Effector CD8-positive, alpha-beta T cell (primary cell): ENCODE measurements at places on chromosomes 4 and X.

DNA sequence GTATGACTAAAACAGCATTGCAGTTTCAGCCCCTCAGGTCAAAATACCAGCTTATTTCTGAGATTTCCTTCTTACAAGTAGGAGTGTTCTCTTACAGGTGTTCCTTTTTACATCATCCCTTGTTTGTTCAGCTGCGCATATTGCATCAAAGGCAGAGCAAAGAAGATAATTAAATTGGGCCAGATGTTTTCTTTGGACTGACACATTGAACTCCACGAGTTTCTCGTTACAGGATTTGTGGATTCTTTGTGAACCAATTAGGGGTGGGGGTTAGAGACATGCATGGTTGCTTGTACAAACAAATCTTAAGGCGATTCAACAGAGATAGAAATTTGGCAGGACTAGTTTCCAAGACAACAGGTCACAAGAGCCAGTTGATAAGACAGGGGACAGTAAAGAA lies 95.7 kb downstream of the SPANXN4 start:
- DNase-seq: no peak

DNA sequence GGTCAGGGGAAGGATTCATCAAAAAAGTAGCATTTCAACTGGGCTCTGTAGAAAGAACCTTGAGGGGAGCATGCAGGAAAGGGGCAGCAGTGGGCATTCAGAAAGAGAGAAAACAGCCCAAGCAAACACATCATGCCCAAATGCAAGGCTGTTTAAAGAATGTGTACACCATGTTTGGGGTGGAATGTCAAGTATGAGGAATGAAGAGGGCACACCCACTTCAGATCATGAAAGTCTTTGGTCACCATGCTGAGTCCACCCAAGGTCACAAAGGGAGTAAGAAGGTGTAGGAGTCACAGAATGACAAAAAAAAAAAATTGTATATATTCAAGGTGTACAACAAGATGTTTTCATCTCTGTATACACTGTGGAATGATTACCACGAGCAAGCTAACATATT lies 9.4 kb downstream of the S100G start:
- DNase-seq: no peak

DNA sequence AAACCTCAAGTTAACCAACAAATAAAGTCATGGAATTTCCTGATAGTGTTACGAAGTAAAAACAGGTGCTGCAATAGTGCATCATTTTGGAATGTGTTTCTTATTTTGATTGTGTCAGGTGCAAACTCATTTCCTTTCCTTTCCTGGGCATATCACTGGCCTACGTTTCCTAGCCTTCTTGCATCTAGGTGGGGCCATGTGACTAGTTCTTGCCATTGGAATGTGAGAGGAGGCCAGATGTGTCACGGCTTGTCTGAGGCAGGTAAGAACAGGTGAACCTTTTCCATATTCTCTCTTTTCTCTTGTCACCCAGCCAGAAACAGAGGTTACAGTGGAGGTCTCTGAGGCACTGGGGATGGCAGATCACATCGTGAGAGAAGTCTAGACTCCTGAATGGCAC lies 868.0 kb downstream of the RPA4 start:
- DNase-seq: no peak

- DNase-seq: no peak
Measured at GRCh38 chrX:108947205-108947604, 210.8 kb upstream of the IRS4 start.

- no peak for DNase-seq
Measured at GRCh38 chr4:18815779-18816173, 794.2 kb upstream of the LCORL start.

- no peak for DNase-seq
Measured at GRCh38 chrX:47840111-47840510, 3.4 kb downstream of the ZNF81 start.

DNA sequence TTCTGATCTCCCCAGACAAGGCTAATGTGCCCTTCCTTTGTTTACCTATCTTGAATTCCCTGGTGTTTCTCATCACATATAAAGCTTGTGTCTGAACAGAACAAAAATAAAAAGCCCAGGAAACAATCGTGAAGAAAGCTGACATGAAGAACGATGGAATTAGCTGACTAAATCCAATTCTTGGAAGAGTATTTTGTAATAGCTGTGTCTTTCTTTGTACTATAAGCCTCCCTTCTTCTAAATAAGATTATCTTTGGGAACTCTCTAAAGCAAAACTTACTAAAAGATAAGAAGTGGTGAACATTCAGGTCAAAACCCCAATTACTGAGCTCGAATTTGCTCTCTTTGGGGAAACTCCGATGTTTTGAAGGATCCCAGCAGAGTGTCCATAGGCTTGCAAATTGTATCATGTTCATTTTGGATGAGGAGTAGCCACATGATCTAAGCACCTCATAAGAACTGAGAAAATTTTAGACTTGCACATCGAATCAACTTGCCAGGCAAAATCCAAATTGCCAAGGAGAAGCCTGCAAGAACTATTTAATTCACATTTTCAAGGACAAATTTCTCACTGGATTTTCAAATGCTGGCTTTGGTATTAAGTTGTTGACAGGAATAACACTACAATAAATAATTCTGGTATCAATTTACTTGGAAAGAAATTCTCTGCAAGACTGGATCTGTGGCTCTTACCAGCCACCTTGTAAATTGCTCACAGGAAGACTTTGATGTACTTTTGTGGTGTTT lies 106.2 kb downstream of the LNX1 start:
- no peak for DNase-seq

GRCh38 chr4:47109379-47109778 lies 78.0 kb downstream of the GABRB1 start:
- DNase-seq: no peak

DNA sequence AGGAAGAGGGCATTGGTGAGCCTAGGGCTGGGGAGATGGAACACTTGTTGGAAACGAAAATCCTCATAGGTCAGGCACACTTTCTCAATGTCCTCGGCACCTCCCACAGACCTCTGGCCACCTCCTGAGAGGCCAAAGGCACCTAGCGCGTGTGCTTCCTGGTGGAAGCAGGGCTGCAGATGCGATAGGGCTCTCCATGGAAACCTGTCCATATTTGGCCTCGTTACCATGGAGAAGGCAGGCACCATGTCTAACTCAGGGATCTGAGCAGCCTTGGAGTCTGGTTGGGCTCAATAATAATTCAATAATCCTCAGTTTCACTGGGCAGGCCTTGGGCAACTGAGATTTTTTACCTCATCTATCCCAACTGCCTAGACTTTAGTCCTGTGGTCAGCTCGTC lies 58.3 kb downstream of the RAI2 start:
- DNase-seq: no peak

GRCh38 chr4:36348403-36348938 lies 67.1 kb downstream of the DTHD1 start:
- no peak for DNase-seq

- no peak for DNase-seq
Measured at GRCh38 chr4:98890702-98891455, 38.1 kb downstream of the EIF4E start.

GRCh38 chr4:23166919-23167318 lies 474.2 kb downstream of the GBA3 start:
- DNase-seq: no peak

- no peak for DNase-seq
Measured at GRCh38 chrX:17692709-17693346, 44.5 kb upstream of the SCML1 start.

DNA sequence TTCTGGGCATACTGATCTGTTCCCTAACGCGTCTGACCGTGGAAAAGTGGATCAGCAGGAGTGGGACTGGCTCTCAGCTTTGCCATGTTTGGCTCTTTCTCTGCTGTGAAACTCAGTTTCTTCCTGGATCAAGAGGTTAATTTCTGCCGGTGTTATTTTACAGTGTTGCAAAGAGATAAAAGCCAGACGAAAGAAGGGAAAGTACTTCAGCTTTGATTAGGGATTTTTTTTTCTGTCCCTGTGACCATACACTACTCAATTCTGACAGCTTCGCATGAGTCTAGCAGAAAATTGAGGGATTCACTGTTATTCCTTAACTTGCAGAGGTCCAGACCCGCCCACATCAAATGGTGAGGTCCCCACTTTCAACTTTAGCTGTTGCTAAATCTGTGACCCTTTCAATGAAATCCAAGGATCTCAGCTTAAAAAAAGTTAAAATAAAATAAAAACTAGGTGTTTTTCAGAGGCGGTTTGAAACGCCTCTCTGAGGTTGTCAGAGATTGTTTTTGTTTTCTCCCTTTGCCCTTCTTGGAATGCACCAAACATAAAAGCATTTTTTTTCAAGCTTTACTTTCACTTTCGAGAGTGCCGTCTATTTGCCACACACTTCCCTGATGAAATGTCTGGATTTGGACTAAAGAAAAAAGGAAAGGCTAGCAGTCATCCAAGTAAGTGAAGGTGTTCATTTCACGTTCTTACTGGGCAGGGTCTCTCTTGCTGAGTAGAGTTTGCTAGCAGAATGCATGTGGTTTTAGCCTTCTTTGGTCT lies at the start of gene TLR3:
Gene TLR3, plus strand, starts transcription at position 576 of the 768 bp plus-strand sequence. CDS start 7,464 bp downstream, outside the sequence.
- DNase-seq: no peak

- DNase-seq: no peak
Measured at GRCh38 chrX:30948051-30948450, 59.0 kb upstream of the TAB3 start.

GRCh38 chr4:169619958-169620879 lies at the start of gene CLCN3:
Gene CLCN3, plus strand, starts transcription at chr4:169620578. Its CDS starts 15,351 bp downstream, at chr4:169635929.
- DNase-seq: peak; percentile 78

- no peak for DNase-seq
Measured at GRCh38 chr4:186189656-186190055, 1.7 kb upstream of the CYP4V2 start.

DNA sequence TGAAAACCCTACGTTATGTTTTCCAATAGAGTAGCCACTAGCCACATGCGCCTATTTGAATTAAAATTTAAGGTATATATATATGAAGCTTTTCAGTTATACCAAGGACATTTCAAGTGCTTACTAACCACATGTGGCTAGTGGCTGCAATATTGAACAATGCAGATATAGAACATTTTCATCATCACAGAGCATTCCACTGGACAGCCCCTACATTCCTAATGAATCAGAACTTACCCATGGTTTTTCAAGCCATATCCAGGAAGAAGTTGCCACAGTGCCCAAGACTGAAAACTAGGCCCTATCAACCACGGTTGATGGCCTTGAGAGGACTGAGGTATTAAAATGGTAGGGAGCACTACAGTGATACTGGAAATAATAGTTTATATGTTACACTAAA lies 29.7 kb downstream of the NEK1 start:
- no peak for DNase-seq

GRCh38 chrX:110402091-110402849 lies 43.6 kb downstream of the RTL9 start:
- no peak for DNase-seq

- no peak for DNase-seq
Measured at GRCh38 chr4:168845897-168846296, 164.2 kb downstream of the CBR4 start.

DNA sequence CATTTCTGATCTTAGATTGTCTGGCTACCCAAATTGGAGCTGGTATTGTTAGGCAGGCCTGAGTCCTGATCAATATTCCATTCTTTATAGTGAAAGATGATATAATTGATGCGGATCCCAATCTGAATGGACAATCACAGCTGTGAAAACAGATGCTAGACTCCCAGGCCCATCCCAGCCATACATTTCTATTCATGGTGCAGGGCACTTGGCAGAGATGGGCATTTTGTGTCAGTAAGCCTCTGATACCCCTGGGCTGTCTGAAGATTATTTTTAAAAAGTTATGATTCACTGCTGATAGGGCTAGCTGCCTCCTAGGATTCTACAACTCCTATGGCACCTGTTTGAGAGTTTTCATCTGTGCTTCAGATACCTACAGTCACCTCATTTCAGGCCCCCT lies 61.2 kb upstream of the TSPAN7 start:
- no peak for DNase-seq

DNA sequence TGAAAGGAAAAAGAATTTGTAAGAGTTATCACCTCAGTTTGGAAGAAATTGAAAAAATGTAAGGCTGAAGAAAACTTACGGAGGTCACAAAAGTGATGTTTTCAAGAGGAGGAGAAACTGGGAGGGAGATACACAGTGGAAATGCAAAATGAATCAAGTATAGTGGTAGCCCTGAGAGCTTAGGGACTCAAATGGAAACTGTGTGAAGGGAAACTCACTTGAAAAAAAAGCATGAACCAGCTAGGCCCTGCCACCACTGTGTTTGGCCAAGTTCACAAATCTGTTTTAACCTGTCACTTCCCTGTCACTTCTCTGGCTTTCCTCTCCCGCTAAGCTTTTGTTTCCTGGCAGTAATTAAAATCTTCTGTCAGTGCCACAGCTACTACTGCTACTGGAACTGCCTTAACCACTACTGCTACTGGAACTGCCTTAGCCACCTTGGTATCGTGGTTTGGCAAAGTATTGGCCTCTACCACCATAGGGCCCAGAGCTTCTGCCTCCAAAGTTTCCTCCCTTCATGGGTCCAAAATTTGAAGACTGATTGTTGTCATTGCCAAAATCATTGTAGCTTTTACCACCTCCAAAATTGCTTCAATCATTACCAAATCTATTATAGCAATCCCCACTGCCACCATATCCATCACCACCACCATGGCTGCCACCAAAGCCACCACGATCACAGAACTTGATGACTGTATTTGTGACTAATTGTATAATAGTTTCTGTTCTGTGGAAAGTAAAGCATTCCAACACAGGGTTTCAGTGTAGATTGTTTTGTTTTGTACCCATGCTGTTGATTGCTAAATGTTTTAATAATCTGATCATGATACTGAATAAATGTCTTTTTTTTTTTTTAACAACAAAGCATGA lies 41.5 kb downstream of the SMARCA5 start:
- DNase-seq: no peak

DNA sequence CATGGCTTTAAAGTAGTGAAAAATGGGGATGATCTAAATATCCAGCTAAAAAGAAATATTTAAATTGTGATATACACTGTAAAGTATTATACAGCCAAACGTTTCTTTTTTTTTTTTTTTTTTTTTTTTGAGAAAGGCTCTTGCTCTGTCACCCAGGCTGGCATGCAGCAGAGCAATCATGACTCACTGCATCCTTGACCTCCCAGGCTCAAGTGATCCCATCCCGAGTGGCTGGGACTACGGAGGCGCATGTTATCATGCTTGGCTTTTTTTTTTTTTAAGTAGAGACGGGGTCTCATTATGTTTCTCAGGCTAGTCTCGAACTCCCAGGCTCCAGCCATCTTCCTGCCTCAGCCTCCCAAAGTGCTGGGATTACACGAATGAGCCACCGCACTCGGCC lies 17.1 kb downstream of the SMIM14 start:
- DNase-seq: no peak

GRCh38 chr4:165828928-165829327 lies 44.1 kb upstream of the TLL1 start:
- no peak for DNase-seq

GRCh38 chr4:168870004-168870403 lies 140.1 kb downstream of the CBR4 start:
- DNase-seq: no peak

GRCh38 chr4:159425737-159426305 lies 322.9 kb downstream of the RAPGEF2 start:
- DNase-seq: no peak

DNA sequence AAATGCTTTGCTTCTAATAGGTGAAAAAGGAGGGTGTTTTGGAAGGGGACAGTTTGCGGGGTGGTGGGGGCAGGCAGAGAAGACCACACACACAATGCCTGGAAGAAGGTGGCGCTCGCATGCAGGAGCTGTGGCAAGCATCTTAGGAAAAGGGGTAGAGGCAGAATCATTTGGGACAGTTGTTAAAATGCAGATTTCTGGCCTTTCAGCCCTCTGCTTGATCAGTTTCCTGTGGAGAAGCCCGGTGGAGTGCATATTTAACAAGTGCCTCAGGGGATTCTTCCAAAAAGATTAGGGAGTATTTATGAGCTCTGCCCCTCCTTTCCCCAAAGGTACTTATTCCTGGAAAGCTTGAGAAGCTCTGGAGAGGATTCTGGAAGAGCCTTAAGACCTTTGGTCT lies 4.8 kb downstream of the NOCT start:
- DNase-seq: no peak

- no peak for DNase-seq
Measured at GRCh38 chrX:105502336-105502735, 281.8 kb upstream of the TEX13A start.
